Astrocyte of the hippocampus (primary cell): ENCODE measurements at places on chromosomes 2 and 18.

- DNase-seq = no peak
Observed at GRCh38 chr2:164710837-164711765, 89.8 kb upstream of the GRB14 start.

DNA sequence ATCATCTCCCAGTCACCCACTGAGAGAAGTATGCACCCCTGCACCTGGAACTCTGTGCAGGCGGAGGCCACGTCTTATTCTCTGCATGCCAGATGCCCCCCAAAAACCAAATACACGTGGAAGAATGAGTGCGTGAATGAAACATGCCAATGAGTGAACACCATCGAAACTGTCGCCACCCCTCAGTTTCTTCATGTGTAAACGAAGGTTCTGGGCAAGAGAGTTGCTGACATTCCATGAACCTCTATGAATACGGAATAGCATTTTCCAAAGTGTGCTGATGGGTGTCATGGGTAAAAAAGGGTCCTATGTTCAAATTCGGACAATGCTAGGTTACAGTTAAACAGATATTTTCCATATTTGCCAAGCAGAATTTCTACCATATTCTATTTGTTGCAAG, 19.8 kb downstream of the FER1L5 start:
- no peak for DNase-seq

DNA sequence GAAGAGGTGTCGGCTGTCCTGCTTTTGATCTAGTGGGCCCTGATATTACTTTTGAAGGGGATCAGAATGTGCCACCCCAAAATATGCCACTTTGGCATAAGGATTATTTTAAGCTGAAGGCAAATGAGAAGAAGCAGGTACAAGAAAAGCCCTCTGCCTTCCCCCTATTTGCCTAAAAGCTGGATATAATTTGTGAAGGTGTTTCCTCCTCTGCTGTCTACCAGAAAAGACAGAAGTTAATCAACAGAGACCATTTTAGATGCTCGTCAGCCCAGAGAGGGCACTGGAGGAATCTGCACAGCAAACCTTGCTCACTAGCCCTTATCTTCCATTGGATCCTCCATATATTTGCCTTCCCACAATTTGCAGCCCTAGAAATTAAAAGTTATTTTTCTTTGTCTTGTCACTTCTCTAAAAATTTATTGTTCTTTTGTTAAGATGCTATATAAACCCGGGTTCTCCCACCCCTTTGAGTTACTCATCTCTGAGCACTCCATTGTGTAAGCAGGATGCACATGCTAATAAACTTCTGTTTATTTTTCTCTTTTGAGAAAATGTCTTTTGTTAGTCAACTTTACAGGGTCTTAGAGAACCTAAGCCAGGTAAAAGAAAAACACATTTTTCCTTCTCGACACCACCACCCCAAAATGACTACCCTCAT, 163.2 kb upstream of the SLC1A4 start:
- no peak for DNase-seq

DNA sequence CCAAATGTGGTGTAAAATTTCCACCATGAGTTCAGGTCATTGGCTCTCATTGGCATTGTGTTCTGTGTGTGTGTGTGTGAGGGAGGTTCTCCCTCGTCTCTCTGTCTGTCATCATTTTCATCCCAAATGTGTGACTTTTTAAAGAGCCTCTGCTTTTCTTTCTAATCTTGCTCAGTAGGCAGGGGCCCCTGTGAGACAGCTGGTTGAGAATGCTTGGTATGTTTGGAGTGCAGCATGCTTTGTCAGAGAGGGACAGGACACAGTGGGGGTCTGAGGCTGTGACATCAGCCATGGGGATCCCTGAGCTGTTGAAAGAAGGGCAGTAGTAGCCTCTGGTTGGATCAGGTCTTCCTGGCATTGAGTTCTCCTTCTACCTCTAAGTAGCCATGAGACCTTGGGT, 10.6 kb downstream of the PTPRM start:
- peak; percentile 87 for DNase-seq

GRCh38 chr2:207434306-207434705, 95.5 kb upstream of the CREB1 start:
- peak; percentile 38 for DNase-seq

DNA sequence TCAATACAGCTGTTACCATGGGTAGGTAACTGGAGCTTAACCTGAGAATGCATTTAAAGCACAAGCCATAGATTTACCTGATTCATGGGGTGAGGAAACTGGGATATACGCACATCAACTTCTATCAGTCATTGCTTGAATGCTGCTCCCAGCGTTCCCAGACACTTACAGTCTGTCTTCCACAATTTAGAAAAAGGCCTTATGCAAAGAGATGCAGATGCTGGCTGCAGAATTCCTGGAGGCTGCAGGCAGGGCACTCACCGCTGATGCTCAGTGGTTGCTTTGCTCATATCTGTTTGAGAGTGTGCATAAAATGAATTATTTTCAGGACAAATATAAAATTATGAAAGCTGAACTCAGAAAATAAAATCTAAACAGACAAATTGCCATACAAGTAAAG, 950.7 kb upstream of the PIK3C3 start:
- no peak for DNase-seq

DNA sequence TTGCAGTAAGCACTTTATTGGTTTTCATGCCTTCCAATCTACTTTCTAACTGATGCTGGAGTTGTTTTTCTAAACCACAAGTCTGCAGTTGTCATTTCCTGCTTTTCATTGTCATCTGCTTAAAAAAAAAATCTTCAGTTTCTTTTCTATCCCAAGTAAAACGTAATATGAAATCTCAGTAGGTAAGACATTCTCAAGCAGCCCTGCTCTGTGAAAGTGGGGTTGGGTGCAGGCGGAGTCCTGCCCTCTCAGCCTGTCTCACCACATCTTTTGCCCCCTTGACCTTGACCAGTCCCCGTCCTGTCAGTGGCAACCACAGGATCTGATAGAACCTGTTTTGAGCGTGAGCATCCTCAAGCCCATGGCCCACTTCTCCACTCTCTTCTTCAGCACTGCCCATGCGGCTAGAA, 80.0 kb upstream of the CPO start:
- no peak for DNase-seq

DNA sequence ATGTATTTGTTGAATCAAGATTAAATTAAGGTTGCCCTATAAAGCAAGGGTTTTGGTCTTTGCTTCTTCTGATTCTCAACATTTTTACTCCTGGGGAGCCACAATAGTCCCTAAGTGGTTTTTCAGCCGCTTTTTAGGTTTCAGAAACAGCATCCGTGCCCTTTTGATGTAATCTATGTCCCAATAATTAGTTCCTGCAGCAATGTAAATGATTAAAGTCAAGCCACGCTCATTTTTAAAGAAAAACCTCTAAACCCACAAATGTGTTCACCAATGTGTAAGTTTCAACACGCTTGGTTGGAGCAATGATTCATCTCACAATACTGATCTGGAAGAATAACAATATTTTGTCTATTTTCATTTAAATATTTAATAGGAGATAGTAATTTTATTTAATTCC, 5.6 kb downstream of the ARL4C start:
- DNase-seq = no peak

DNA sequence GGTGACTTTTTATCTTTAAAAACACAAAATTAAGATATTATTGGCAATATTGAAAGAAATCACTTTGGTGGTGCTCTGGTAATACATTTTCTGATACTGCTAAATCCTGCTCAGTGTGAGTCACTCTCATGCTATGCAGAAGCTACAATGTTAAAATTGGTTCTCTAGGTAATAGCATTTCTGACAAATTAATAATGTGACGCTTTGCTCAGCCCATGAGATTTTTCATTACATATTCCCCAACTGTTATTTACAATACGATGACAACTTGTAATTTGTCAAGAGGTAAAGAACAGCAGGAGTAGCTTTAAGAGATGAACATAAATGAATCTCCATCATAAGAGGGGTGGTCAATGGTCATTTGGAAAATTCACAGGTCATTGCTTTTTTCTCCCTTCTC, 573.6 kb downstream of the TMEM182 start:
- peak; percentile 1 for DNase-seq

DNA sequence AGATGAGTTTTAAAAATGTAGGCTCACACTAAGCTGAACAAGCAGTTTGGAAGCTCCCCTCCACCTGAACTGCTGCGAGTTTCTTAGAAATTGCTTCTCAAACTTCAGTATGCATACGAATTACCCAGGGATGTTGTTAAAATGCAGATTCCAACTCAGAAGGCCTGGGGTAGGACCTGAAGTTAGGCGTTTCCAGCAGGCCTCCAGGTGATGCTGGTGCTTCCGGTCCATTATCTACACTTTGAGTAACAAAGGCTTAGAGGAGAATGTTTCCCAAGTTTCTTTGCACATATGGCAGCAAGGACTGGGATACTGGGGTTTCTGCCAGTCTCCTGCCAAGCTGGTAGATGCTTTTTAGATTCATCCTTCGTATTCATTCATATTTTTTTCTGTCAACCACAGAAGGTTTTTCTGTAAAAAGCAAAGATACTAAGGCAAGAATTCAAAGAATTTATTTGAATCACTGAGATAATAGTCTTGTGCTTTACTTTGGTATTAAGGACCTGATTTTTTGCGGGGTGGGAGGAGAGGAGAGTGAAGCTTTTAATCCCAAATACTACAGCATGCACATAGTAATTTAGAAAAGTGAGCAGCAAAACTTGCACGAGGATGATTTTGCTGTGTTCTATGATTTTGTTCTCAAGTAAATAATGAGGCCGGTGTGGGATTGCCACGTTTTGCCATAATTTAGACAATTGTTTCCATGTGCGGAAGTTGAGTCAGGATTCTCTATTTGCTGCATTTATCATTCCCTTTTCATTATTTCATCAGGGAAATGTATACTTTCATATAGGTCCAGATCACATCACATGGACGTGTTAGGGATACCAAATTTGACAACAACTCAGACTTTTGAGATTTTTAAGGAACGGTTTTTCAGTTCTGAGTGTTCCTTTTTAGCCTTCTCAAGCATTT, 137.6 kb upstream of the SPATS2L start:
- DNase-seq = no peak

GRCh38 chr2:99757611-99758114, 267.8 kb upstream of the REV1 start:
- DNase-seq = no peak

DNA sequence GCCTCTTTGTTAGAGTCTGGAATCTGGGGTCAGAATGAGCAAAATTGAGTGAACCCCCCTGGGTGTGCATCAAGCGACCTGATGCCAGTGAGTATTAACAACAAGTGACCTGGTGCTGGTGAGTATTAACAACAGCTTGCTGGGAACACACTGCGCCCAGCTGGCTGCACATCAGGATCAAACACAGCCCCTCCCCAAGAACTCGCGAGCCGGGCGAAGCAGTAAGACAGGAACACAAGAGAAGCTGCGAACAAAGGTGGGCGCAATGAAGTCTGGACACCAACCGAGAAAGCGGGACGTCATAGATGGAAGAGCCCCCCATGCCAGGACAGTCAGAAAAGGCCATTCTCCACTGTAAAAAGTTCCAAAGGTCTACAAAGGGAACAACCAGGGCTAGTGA, 34.3 kb downstream of the CRACDL start:
- DNase-seq = no peak

DNA sequence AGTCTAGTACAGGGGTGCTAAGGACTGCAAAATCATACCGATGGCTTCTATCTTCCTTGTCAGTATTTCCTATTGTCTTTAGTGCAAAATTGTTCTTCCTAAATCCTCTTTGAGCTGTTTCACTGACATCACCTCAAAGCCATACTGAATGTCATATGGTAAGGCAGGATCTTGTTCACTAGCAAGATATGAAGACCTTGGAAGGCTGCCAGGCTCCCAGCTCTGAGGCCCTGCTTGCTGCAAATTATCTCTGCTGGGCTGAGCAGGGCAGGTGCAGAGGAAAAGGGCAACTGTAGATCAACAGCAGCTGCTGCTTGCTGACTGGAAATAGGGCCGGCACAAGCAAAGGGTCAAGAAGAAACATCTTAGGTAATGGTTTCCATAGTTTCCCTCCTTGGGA, 58.2 kb downstream of the PMAIP1 start:
- DNase-seq = peak; percentile 44

- DNase-seq = no peak
Observed at GRCh38 chr2:39968037-39968436, 189.0 kb upstream of the THUMPD2 start.

GRCh38 chr2:161107265-161107664, 53.0 kb upstream of the TANK start:
- DNase-seq = no peak

- DNase-seq = peak; percentile 64
Observed at GRCh38 chr18:23257686-23258565, 122.6 kb downstream of the CABLES1 start.

DNA sequence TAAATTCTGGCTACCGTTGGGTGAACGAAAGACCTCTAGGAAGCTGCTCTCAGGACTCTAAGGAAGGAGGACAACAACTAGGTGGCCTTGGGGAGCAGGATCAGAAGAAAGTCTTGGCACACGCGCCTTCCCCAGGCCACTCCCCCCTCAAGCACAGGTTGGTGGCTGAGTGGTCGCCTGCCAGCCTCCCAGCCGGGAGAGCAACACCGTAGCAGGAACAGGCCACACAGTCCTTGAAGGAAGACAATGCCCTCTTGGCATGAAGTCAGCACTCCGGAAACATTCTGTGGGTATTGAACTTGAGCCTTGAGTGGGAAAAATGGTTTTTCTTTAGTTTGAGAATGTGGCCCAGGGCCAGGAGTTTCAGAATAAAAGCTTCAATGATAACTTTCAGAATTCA, 87.4 kb upstream of the AGAP1 start:
- peak; percentile 46 for DNase-seq

GRCh38 chr2:120052597-120052996, 39.7 kb downstream of the EPB41L5 start:
- DNase-seq = peak; percentile 20

DNA sequence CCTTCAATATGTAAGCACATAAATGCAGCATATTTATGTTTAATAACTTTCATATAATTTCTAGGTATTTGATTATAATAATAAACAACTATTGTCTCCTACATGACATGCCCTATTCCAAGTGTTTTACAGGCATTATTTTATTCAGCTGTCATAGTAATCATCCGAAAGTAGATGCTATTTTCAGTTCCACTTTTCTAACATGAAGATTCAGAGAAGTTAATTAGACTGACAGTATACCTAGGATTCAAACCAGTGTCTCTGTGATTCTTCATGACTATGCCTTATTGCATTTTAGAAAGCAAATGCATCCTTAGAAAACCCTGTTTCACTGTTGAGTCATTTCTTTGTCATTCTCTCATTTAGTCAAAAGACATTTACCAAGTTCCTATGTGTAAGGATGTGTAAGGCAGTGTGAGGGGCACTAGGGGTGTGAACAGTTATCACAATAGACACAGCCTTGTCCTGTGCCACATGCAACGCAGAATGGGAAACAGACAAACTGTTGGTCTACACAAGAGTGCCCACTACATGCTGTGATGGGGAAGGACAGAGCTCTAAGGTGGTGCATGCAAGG, 79.8 kb downstream of the DTNA start:
- DNase-seq = no peak

DNA sequence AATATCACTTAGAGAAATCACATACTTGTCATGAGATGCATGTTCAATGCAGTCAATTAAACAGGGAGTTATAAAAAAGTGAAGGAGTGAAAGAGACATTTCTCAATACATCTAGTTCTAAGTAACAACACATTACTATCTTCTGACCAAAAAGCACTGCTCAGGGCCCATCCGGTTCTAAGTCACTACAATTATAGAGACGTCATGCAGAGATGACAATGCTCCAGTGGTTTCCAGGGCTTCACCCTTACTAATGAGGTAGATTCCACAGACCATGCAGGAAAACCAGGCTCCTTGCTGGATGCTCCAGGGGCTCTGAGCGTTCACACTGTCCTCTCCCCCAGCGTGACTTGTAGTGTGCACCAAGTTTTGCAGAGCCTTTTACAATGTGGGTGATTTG, 88.0 kb downstream of the FTCDNL1 start:
- no peak for DNase-seq
